ENCODE measurements at places on chromosomes 16 and 17. TPM values are rescaled to one million over a fixed set of nuclear protein-coding genes. Genes with fewer than 3 reads are reported as not detected.

The CARHSP1 gene
- total RNA-seq, result 49.6 TPM

The QPRT gene
- total RNA-seq, result 9.2 TPM

- H3K4me1 ChIP-seq, result peaks cover 15% of the 10 kb centered on the region
- no peaks in the 10 kb centered on the region for H3K36me3 ChIP-seq
- no peak for DNase-seq
- H3K27ac ChIP-seq, result no peak overlapping the region
- H3K4me3 ChIP-seq, result no peak overlapping the region
Measured at GRCh38 chr17:69067274-69068047, 6.7 kb upstream of the ABCA9 start.

The ARMC5 gene
- 6.3 TPM for total RNA-seq

The MT1A gene
- total RNA-seq, result not detected

DNA sequence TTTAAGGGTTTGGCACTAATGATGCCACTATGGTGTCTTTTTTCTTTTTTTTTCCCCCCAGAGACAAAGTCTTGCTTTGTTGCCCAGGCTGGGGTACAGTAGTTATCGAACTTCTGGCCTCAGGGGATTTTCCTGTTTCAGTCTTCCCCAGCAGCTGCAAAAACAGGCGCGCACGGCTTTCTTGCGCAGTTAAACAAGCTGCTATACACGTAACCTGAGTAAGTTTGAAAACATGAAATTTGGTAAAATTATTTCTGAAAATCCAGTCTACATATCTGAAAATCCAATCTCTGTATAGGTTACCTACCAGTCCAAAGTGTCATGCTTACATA is 11.8 kb downstream of the TEX14 start:
- no peak overlapping the region for H3K4me3 ChIP-seq
- no peak overlapping the region for H3K27ac ChIP-seq
- H3K36me3 ChIP-seq, result no peaks in the 10 kb centered on the region
- no peaks in the 10 kb centered on the region for H3K4me1 ChIP-seq

- H3K36me3 ChIP-seq, result no peaks in the 10 kb centered on the region
- H3K4me3 ChIP-seq, result no peak overlapping the region
- peaks cover 10% of the 10 kb centered on the region for H3K4me1 ChIP-seq
- H3K27ac ChIP-seq, result no peak overlapping the region
Measured at GRCh38 chr17:41792845-41793783, 6.6 kb upstream of the JUP start.

The B3GNT9 gene
- total RNA-seq, result 1.2 TPM

The MYH13 gene
- total RNA-seq, result not detected

DNA sequence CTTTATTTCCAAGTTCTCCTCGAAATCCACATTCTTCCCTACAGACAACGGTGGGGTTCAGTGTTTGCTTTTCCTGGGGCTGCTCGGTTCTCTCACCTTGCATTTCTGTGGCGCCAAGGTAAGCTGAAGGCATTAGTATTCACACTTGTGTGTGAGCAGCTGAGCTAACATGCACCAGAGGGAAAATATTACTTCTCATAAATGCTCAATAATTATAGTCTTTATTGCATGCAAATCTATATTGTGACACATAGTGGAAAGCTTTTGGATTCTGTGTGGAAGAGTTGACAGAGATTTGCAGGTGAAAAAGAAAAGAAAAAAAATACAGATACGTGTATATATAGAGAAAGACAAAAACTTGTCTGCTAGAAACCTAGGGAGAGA is 411.8 kb downstream of the MAF start:
- H3K4me3 ChIP-seq, result no peak overlapping the region
- no peaks in the 10 kb centered on the region for H3K36me3 ChIP-seq
- peaks cover 5% of the 10 kb centered on the region for H3K4me1 ChIP-seq
- DNase-seq, result no peak
- H3K27me3 ChIP-seq, result no peaks in the 10 kb centered on the region

DNA sequence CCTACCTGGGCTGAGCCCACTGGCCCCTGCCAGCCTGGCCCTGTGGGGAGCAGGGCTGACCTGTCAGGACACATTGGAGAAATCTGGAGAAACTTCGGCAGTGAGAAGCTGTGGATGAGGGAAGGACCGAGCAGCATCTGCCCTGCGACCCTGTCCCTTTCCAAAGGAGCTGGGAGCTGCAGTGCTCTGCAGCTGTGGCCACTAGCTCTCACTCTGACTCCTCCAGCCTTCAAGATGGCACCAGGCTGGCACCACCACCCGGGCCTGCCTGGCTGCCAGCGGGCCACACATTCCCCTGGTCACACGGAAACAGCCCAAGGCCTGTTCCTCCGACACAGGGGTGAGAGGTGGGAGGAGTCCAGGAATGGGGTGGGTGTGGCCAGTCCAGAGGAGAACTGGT is 30.1 kb downstream of the CD300LG start:
- no peaks in the 10 kb centered on the region for H3K4me1 ChIP-seq
- H3K36me3 ChIP-seq, result no peaks in the 10 kb centered on the region
- no peaks in the 10 kb centered on the region for H3K27me3 ChIP-seq
- DNase-seq, result no peak
- H3K4me3 ChIP-seq, result no peak overlapping the region

DNA sequence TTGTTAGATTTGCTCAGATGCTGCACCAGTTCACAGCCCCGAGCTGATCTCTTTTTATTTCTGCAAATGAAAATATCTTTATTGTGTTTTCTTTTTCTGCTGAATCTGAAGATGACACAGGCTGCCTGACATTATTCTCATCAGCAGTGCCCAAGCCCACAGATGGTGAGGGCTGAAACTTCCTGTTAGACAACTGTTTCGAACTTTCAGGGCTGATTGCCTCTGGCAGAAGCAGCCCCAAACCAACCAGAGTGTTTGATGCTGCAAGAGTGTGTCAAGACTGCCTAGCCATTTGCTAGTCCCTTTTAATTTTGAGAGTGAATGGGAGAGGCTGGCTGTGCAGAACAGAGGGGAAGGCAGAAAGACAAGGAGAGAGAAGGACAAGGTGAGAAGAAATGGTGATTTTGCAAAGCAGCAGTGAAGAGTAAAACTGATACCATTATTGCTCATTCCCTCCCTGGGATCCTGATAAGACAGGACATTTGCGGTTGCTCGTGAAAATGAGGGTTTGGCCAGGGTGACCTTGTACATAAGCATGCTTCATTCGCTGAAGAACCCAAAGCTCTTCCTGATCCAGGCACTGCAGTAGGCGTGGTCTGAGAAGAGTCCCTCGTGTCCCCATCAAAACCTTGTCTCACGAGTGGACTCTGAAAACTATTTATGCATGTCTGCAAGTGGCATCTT is 77.2 kb downstream of the TMEM114 start:
- H3K4me1 ChIP-seq, result no peaks in the 10 kb centered on the region
- no peak overlapping the region for H3K27ac ChIP-seq

GRCh38 chr17:44005527-44006271 is 1.3 kb downstream of the NAGS start:
- H3K27me3 ChIP-seq, result peaks cover 18% of the 10 kb centered on the region
- DNase-seq, result peak; percentile 46
- H3K4me1 ChIP-seq, result peaks cover 31% of the 10 kb centered on the region
- H3K4me3 ChIP-seq, result peak overlapping the region; percentile 81

The LAT gene
- total RNA-seq, result 128 TPM

The PRRT2 gene
- total RNA-seq, result 0.83 TPM

- H3K27ac ChIP-seq, result no peak overlapping the region
- H3K27me3 ChIP-seq, result no peaks in the 10 kb centered on the region
- DNase-seq, result no peak
- H3K36me3 ChIP-seq, result peaks cover 3% of the 10 kb centered on the region
- H3K4me1 ChIP-seq, result peaks cover 25% of the 10 kb centered on the region
- no peak overlapping the region for H3K4me3 ChIP-seq
Measured at GRCh38 chr17:67549820-67550219, 167.9 kb upstream of the NOL11 start.

DNA sequence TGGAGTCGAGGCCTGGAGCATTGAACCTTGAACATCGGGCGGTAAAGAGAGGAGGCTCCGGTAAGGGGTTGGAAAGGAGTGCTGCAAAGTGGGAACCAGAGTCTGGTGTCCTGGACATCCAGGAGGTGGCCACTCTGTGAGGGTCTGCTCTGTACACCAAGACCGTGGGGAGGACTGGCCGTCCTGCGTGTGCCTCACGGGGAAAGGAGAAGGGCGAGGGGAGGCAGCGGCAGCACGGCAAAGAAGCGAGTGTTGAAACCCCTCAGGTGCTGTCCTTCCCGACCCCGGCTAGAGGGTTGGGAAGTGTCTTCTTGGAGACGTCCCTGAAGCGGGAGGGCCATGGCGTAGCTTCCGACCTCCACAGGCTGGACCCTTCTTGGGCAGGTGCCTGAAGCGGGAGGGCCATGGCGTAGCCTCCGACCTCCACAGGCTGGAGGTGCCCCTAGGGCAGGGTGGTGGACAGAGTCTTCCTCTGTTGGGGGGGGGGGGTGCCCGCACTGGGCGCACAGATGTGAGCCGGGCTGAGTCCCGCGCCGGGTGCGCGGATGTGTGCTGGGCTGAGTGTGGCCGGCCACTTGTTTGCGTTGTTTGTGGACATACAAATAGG is 42.0 kb downstream of the FOXK2 start:
- DNase-seq, result no peak
- no peak overlapping the region for H3K4me3 ChIP-seq
- H3K4me1 ChIP-seq, result peaks cover 27% of the 10 kb centered on the region
- H3K36me3 ChIP-seq, result peaks cover 8% of the 10 kb centered on the region

GRCh38 chr16:85526185-85526974 is 86.7 kb upstream of the GSE1 start:
- no peak for DNase-seq
- H3K27me3 ChIP-seq, result no peaks in the 10 kb centered on the region
- H3K27ac ChIP-seq, result no peak overlapping the region
- no peaks in the 10 kb centered on the region for H3K36me3 ChIP-seq
- H3K4me1 ChIP-seq, result no peaks in the 10 kb centered on the region

DNA sequence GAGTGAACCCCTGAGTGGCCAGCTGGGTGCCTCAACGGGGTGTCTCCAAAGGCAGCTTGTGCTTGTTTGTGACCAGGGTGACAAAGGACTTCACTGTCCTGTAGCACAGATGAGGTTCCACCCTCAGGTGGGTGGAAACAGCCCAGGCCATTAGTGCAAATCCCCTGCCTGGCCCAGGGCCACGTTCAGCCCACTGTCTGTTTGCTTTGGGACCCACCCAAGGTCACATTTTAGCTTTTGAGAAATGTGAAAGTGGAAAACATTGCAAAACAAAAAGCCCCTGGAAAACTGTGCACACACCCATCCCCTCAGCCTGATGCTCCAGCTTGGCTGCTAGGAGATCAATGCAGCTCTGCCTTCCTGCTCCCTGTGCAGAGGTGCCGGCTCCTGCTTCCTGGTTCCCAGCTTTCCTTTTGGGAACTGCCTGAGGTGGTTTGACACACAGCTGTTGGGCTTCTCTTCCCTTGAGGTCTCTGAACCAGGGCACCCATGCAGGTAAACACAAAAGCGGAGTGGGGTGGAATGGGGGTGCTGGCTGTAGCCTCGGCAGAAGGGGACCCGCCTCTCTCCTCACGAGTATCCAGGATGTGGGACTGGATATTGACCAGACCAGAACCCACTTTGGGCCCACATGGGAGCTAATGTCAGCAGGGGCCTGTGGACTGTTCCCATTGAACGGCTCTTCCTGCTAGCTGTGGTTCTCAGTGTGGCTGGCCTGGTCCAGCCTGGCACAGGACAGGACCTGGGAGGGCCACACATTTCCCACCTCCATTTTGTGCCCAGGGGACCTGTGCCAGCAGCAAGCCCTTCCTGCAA is 7.9 kb upstream of the SPHK1 start:
- H3K4me1 ChIP-seq, result no peaks in the 10 kb centered on the region
- DNase-seq, result no peak
- H3K27me3 ChIP-seq, result no peaks in the 10 kb centered on the region
- no peak overlapping the region for H3K4me3 ChIP-seq
- H3K27ac ChIP-seq, result no peak overlapping the region
- H3K36me3 ChIP-seq, result no peaks in the 10 kb centered on the region

The MC1R gene
- total RNA-seq, result 0.45 TPM

The SEPHS2 gene
- 39.2 TPM for total RNA-seq

The C17orf107 gene
- total RNA-seq, result 1.9 TPM

Data from activated naive CD4-positive, alpha-beta T cell treated with anti-CD3 and anti-CD28 coated beads for 36 hours (primary cell).